ENCODE measurements at places on chromosomes 1 and 21.

- DNase-seq: peak; percentile 71
Observed at GRCh38 chr1:43934101-43934985, 742 bp downstream of the ARTN start.

DNA sequence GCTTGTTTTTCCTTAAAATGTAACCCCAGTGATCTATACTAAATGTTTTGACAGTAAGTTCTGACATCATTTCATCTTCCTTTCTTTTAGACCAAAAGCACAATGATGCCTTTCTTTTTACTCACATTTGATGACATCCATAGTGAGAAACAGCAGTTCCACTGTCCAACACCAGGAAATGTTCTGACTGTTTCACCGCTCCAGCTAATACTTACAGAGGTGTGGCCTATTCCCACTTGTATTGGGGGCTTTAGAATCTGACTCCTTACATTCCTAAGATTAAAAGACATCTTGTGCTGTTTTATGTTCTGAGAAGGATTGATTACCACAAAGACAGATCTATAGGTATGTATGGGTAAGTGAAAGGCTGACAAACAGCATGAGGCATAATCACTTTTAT, 1018.2 kb upstream of the PRMT6 start:
- DNase-seq: no peak

GRCh38 chr1:107940701-107941100, 24.3 kb downstream of the VAV3 start:
- no peak for DNase-seq

DNA sequence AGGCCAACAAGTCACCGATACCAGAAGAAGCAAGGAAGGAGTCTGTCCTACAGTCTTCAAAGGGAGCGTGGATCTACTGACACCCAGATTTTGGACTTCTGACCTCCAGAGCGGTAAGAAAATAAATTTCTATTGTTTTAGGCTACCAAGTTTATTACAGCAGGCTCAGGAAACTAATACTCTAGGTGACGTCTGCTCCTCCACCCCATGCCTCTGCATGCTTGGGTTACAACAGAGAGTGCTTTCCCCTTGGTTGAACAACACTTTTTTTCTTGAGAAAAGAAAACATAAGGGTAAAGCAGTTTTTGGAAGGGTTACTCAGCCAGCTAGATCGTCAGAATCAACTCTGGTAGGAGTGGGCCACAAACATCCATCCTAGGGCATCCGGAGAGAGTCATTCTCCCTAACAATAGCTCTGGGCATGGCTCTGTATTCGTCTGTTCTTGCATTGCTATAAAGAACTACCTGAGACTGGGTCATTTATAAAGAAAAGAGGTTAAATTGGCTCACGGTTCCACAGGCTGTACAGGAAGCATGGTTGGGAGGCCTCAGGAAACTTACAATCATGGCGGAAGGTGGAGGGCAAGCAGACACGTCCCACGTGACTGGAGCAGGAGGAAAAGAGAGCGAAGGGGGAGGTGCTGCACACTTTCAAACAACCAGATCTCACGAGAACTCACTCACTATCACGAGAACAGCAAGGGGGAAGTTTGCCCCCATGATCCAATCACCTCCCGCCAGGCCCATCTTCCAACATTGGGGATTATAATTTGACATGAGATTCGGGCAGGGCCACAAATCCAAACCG, 22.2 kb upstream of the DNAJC11 start:
- no peak for DNase-seq

DNA sequence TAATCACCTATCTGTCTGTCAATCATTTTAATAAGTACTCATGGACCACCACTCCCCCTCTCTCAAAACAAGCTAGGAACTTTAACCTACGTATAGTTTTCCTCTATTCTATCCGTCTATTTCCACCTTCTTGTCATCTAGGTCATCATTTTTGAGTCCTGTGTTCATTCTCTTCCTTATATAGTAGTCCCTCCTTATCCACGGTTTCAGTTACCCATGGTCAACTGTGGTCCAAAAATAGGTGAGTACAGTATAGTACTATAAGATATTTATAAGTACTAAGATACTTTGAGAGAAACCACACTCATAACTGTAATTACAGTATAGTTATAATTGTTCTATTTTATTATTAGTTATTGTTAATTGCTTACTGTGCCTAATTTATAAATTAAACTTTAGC, 7.5 kb downstream of the PKN2 start:
- no peak for DNase-seq

DNA sequence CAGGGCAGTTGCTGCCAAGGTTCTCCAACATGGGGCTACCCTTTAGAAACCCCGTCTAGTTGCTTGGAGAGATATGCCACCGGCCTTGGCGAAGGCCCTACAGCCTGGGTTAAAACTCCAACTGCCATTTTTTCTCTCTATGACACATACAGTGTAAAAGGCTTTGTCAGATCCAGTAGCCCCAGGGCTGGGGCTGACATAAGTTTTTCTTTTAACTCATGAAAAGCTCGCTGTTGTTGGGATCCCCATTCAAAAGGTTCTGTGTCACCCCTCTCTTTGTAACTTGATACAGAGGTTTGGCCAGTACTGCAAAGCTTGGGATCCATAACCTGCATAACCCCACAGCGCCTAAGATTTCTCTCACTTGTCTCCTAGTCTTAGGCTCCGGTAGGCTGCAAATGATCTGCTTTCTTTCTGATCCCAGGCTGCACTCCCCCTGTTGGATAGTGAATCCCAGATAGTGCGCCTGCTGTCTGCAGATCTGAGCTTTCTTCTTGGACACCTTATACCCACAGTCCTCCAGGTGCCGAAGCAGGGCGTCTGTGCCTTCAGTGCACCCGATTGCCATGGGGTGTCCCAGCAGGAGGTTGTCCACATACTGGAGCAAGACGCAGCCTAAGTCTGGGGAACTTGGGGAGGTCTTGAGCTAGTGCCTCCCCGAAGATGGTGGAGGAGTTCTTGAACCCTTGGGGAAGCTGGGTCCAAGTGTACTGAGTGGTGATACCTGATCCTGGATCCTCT, 406.2 kb downstream of the TGFB2 start:
- no peak for DNase-seq

DNA sequence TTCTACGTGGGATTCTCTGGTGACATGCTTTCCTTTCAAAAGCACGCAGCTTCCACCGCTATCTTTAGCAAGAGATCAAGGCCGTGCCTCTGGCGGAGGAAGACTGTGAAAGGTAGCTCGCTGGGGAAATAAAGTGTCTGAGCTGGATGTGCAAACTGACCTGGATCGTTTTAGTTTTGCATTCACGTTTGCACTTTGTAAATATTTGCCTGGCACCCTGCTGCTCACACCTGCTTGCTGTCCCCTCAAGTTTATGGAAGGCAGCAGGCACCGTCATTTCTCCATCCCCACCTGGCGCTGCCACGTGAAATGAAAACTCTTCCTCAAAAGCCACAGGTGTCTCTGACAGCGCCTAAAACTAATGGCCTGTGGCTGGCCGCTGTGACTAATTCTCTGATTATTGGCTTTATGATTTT, 44.0 kb upstream of the TARDBP start:
- peak; percentile 39 for DNase-seq

Measured in SW480 (cell line).